ENCODE measurements at places on chromosomes 5 and 9.

- no peak for DNase-seq
These were observed 33.9 kb downstream of the PRELID2 start for GRCh38 chr5:145801195-145801594.

- DNase-seq = no peak
These were observed 233.8 kb downstream of the GABRG2 start for GRCh38 chr5:162301356-162301755.

GRCh38 chr5:80041527-80041926 is 6.4 kb downstream of the THBS4 start:
- no peak for DNase-seq

- DNase-seq = no peak
These were observed 77.2 kb upstream of the TARS1 start for GRCh38 chr5:33363537-33363936.

GRCh38 chr9:33472881-33473615 is 676 bp downstream of the NOL6 start:
- no peak for DNase-seq

DNA sequence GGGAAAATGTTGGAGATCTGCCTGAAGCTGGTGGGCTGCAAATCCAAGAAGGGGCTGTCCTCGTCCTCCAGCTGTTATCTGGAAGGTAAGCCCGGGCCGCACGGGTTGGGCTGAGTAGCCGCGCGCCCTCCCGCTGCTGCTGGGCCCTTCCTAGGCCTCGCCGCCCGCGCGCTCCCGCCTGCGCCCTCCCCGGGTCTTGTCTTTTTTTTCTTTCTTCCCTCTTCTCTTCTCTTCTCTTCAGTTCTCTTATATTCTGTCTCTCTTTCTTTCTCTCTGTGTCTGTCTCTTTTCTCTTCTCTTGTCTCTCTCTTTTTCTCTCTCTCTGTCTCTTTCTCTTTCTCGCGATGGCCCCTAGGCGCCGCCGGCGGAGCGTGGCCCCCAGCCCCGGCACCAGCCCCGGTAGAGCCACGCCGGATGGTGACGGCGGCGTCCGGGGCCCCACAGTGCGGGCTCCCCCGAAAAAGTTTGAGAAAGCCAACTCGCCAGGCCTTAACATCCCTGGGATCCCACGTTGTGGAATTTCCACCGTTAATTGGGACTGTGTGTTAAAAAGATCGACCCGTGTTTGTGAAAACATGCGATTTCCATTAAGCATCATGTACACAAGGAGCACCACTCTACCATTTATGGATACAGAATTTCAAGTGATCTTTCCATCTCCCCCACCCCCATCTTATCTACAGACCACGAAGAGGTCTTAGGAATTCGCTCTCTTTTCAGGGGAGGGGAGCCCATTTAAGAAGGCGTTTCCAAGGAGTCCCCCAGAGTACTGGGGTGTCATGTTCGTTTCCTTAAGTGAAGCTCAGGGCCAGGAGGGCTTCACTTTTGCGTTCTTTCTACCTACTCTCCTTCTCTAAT is 616 bp downstream of the ABL1 start:
- DNase-seq = peak; percentile 80

- no peak for DNase-seq
These were observed 79.5 kb downstream of the PRRT1B start for GRCh38 chr9:131624636-131625507.

- no peak for DNase-seq
These were observed 35.5 kb downstream of the JAKMIP2 start for GRCh38 chr5:147746986-147747385.

GRCh38 chr5:44389823-44390143 is 563 bp upstream of the FGF10 start:
- no peak for DNase-seq

DNA sequence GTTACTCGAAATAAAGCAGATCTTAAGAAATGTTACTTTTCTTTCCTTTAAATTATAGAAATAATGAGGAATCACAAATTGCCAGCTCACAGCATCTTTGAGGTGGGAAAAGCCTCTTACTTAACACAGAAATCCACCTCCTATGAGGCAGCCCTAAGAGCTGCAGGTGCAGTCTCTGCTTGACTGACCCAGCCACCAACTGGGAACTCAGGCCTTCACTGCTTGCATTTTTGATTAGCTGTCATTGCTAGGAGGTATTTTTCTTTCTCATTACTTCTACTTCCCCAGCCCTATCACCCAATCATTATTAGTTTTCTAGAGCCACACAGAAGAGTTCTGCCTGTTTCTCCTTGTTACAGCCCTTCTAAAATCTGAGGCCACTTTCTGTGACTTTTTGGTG is 416.5 kb upstream of the KLF4 start:
- no peak for DNase-seq

DNA sequence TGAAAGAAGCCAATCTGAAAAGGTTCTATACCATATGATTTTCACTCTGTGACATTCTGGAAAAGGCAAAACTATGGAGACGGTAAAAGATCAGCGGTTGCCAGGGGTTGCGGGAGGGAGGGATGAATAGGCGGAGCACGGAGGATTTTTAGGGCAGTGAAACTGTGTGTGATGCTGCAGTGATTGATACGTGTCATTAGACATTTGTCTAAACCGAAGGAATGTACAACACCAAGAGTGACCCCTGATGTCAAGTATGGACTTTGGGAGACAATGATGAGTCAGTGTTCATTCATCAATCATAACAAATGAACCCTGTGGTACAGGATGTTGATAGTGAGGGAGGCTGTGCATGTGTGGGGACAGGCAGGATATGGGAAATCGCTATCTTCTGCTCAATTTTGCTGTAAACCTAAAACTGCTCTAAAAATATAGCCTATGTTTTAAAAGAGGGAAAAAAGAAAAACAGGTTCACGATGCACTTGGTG is 34.4 kb downstream of the ERGIC1 start:
- no peak for DNase-seq

GRCh38 chr5:10109299-10109698 is 140.4 kb downstream of the ATPSCKMT start:
- DNase-seq = no peak

DNA sequence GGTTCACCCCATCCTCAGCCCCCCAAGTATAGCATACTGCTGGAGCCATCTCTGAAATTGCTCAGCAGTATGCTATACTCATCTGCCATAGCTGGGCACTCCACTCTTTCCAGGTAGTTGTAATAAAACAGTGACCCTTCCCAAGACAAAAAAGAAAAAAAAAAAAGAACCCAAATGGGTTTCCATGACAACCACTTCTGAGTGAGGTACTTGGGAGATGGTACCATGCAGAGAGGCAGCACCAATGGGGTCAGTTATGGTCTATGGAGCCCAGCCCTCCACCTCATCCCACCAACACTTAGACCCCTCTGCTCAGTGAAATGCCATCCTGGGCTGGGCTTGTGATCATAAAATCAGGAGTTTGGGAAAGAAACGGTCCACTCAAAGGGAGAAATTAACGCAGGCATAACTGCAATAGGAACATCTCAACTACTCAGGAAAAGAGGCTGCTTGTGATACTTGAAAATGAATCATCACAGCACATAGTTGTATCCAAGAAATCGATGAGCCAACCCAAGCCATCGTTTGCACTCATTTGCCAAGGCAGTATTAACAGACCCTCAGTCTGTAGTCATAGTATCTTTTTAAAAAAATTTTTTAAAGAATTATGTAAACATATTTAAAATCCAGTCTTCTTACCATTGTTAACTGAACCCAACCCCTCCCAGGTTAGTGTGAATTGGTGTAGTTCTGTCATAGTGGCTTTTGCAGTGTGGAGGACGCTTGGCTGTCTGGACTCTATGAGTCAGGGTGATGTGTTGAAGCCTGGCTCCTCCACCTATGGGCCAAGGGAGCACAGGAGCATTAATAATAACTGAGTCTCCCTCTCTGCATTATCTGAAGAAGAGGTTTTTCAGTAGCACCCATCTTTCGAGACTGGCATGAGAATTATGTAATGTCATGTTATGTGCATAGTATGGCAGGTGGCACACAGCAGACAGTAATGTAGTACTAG is 402.7 kb downstream of the SPOCK1 start:
- DNase-seq = no peak

GRCh38 chr5:168990679-168991078 is 310.3 kb downstream of the SLIT3 start:
- DNase-seq = no peak
